ENCODE measurements at places on chromosomes 7 and 10.

DNA sequence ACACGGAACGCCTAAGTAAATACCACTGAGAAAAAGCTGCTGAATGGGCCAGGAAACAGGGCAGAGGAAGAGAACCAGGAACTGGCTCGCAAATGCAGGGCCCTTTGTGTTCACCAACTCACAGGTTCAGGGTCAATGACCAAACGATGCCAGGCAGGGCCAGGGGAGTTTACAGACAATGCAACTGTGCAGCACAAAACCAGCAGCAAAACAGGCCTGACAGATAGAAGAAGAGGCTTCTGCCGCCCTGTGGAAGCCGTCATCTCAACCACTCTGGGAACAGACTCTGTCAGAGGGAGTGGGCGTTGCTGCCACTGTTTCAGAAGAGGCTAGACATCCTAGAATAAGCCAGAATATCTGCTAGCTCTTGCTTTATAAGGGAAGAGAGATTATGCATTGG lies 117.9 kb downstream of the KMT2E start:
- no peak for DNase-seq

DNA sequence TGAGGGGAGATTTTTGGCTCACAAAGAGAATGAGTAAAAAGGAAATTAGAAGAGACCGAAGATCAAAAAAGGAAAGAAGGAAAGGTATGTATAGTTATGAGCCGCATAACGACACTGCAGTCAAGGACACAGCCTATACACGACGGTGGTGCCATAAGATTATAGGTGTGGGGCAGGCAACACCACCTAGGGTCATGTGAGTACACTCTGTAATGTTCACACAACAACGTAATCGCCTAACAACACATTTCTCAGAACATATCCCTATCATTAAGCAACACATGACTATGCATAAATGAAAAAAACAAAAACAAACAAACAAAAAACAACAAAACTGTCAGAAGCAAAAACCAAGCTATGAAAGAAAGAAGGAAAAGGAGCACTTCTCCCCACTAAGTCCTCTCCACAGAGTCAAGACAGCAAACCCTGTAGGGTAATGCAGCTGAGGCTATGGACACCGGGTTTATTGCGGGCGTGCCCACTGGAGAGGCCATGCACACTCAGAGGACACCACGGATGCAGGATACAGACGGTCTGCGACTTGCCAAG lies 45.1 kb downstream of the PIP4K2A start:
- no peak for DNase-seq

GRCh38 chr10:100847440-100847839 lies 65.3 kb upstream of the SLF2 start:
- DNase-seq, result no peak

- DNase-seq, result no peak
These were observed at the start of gene GIMAP8 for GRCh38 chr7:150450491-150451001. Gene GIMAP8 (plus strand): TSS chr7:150450630. CDS start chr7:150466699, 16,069 bp downstream.

DNA sequence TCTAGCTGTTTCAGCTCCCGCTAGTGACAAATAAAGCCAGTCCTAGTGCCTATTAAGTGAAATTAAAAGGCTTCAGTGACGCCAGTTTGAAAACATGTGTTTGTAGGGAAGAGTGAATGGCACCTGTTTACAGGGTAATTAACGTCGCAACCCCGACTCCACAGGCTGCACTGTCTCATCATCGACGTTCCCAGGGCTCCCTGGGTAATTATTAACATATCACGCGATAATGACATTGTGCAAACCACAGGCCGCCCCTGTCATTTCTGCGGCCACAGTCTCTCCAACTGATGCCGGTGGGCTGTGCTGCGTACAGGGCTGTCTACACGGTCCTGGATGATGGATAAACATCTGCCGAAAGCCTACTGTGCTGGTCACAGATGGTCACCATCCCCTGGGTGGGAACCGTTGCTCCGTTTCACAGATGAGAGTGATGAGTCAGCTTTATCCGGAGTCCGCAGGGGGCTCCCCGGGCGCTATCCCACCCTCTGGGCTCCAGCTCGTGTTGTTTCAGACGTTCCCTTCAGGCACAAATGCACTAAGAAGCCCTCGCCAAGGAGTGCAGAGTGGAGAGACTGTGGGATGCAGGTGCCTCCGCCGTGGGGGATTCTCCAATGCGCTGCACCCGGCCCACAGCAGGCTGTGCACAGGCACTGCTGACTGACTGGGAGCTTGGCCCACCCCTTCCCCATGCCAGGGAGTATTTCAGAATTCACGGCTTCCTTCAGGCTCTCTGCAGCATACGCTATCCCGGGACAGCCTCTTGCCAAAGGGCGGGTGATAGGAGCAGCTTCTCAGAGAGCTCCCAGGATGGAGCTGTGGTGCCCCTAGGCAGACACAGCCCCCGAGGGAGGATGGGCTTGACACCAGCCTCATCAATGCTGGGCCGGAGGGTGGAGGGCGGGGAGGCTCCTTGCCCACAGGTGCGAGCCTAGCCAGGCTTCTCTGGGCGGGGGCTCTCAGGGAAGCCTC lies 491.8 kb upstream of the FOXK1 start:
- no peak for DNase-seq

- no peak for DNase-seq
These were observed 168.4 kb downstream of the PON1 start for GRCh38 chr7:95155965-95156364.

DNA sequence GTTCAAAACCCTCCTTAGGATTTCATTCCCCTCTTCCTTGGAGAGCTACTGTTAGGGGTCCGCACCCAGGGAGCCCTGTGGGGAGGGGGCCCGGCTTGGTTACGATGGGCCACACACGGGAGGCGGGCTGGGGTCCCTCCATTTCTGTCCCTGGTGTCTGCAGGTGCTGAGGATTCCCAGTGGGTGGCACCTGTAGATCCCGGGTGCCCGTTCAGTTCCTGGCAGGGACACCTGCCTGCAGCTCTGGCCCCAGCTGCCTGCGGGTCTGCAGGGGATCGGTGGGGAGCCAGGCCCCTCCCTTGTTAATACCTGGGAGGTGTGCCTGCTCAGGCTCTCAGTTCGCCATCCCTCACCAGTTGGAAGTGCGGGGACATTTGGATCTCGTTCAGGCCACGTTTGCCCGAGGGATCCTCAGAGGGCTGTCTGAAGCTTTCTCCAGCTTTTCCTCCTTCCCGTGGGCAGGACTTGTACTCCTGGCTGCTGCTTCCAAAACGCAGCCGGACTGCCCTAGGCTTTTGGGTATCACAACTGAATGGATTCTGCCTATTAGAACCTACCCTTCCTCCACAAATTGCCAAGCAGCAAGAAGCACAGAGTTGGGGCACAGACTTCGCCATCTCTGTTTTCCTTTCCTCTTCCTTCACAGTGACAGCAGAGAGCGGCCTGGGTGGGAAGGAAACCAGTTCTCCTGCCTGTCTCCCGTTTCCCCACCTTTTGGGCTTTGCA lies 22.3 kb upstream of the IL15RA start:
- DNase-seq, result peak; percentile 51

DNA sequence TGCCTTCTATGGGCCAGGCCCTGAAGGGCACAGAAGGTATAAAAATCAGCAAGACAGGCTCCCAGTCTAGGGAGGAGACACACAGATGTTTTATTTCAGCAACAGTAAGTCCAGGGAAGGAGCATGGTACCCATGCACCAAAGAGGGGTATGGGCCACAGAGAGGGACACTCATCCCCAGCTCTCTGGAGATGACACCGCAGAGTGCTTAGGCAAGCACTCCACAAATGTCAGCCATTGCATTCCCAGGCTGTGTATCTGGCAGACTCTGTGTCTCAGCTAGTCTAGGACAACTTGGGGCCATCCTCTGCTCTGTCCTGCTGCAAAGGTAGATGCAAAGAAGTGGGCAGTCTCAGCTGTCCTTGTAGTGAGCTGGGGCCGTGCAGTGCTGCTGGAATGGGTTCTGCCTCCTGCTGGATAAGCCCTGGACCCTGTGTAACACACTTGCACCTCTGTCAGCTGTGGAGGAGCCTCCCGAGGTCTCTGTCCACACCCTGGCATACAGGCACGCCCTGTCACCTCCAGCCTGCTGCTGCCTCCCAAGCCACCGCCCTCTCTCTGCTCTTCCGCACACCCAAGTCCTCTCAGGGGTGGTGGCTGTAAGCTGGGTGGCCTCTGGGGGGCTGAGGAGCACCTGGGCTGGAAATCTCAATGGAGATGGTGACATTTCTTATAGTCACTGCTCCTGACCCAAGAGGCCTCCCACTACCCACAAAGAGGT lies 57.6 kb downstream of the VOPP1 start:
- DNase-seq, result no peak

DNA sequence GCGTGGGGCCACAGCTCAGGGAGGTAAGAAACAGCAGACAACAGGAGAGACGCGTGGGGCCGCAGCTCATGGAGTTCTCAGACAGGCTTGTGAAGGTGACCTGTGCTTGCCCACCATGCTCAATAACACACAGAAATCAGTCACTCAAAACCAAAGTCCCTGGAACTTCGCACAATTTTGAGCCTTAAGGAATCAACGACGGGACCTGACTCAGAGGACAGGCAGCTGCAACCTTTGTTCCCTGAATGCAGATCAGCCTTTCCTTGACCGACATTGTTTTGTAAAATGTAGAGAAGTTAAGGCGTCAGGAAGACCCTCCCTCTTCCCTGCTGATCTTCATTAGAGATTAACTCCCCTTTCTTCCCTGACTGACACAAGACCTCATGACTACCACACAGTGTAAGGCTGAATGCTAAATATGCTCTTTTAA lies 8.5 kb upstream of the KNDC1 start:
- no peak for DNase-seq

- no peak for DNase-seq
These were observed 47.8 kb downstream of the COBL start for GRCh38 chr7:51268859-51269258.

- no peak for DNase-seq
These were observed 616.6 kb downstream of the XPNPEP1 start for GRCh38 chr10:109306698-109307097.

Data from type B pancreatic cell (in vitro differentiated cells).